ENCODE measurements at places on chromosomes 7 and 10. TPM values are rescaled to one million over a fixed set of nuclear protein-coding genes. Genes with fewer than 3 reads are reported as not detected.
A peak's percentile ranks its signal among the peaks of the same experiment; 100 is the strongest.

The FAM237B gene
- total RNA-seq = not detected

The MYH16 gene
- not detected for total RNA-seq

The AS3MT gene
- total RNA-seq = 12.8 TPM

The FEZF1 gene
- not detected for total RNA-seq

The SSC4D gene
- 26.2 TPM for total RNA-seq

GRCh38 chr7:94398841-94399240 lies 4.1 kb downstream of the COL1A2 start:
- no peaks in the 10 kb centered on the region for H3K27me3 ChIP-seq
- DNase-seq = no peak
- peaks cover 25% of the 10 kb centered on the region for H3K36me3 ChIP-seq
- H3K4me3 ChIP-seq = peak overlapping the region; percentile 63

DNA sequence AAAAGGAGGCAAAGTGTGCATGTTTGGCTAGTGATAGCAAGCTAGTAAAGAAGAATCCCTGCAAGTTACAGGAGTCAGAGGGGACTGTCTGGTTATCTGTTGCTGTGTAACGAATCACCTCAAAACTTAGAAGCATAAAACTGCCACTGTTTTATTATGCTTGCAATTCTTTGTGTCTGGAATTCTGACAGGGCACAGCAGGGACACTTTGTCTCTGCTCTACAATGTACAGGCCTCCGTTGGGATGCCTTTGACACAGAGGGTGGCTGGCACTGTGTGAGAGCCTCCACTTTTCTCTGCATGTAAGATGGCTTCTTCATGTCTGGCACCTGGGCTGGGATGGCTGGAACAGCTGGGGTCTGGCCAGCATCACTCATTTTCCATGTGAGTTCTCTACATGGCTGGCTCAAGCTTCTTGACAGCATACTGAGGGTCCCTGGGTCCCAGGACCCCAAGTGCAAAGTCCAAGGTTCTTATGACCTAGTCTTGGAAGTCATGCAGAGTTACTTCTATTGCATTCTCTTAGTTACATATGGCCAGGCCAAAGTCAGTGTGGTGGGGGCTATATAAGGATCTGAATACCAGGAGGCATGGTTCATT lies 276.9 kb downstream of the RPS24 start:
- DNase-seq = peak; percentile 10
- H3K27ac ChIP-seq = no peak overlapping the region
- no peaks in the 10 kb centered on the region for H3K36me3 ChIP-seq
- H3K27me3 ChIP-seq = no peaks in the 10 kb centered on the region
- peaks cover 16% of the 10 kb centered on the region for H3K4me1 ChIP-seq
- H3K4me3 ChIP-seq = no peak overlapping the region

GRCh38 chr10:26881600-26882331 lies 21.0 kb upstream of the ABI1 start:
- H3K27me3 ChIP-seq = peaks cover 37% of the 10 kb centered on the region
- no peak for DNase-seq
- no peaks in the 10 kb centered on the region for H3K36me3 ChIP-seq
- no peak overlapping the region for H3K27ac ChIP-seq

DNA sequence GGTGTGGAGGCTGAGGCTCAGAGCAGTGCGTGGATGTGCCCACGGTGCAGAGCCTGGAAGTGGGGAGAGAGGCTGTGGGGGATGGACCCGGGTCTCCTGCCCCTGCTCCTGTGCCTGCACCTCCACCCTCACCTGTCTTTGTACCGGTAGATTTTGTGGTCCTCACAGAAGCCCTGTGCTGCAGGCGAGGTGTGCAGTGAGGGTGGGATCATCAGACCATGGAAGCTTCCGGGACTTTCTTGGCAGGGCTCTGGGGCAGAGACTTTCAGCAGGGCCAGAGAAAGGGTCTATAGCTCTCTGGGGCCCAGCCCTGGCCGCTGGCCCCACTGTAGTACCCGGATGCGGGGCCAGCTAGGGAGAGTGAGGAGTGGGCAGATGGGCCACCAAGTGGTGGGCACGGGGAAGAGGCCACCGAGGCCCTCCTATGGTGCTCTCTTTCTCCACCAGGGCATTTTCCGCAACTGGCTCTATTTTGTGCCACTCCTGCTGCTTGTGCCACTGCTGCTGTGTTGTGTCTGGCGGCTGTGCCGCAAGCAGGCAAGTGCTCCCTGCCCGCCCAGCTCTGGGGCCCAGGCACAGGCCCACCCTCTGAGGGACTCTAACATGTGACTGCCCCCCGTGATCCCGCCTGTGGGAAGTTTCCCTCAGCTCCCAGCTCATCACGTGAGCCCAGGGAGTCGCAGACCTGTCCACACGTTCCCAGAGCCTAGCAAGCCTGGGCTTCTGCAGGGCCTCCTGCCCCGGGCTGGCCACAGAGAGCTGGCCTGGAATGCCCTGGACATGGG lies 22.1 kb downstream of the ANTXRL start:
- no peaks in the 10 kb centered on the region for H3K36me3 ChIP-seq
- DNase-seq = no peak
- H3K27ac ChIP-seq = no peak overlapping the region
- no peaks in the 10 kb centered on the region for H3K27me3 ChIP-seq

- DNase-seq = no peak
- H3K27ac ChIP-seq = no peak overlapping the region
- peak overlapping the region; percentile 74 for H3K4me3 ChIP-seq
- H3K36me3 ChIP-seq = no peaks in the 10 kb centered on the region
- no peaks in the 10 kb centered on the region for H3K27me3 ChIP-seq
- peaks cover 13% of the 10 kb centered on the region for H3K4me1 ChIP-seq
Observed at GRCh38 chr10:100970076-100970913, 991 bp downstream of the SEMA4G start.

DNA sequence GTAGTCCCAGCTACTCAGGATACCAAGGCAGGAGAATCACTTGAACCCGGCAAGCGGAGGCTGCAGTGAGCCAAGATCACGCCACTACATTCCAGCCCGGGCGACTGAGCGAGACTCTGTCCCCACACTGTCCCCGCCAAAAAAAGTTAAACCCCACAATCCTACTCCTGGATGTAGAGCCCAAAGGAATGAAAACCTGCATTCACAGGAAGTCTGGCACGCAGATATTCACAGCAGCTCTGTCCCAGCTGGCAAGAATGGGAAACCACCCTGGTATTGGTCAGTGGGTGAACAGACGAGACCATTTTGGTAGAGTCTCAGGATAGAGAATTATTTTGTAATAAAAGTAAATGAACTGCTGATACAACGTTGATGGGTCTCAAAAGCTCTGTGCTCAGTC lies 225.2 kb downstream of the MAD1L1 start:
- no peaks in the 10 kb centered on the region for H3K27me3 ChIP-seq
- H3K4me3 ChIP-seq = no peak overlapping the region
- H3K27ac ChIP-seq = no peak overlapping the region
- H3K36me3 ChIP-seq = no peaks in the 10 kb centered on the region
- DNase-seq = no peak
